Vagina (tissue), 2 donors: ENCODE measurements at places on chromosomes 6 and 20.
A peak's percentile ranks its signal among the peaks of the same experiment; 100 is the strongest.

- DNase-seq, result no peak
Measured at GRCh38 chr6:105545947-105546731, 143.3 kb upstream of the PREP start.

GRCh38 chr6:145138469-145139139, 596.7 kb downstream of the EPM2A start:
- DNase-seq, result no peak

DNA sequence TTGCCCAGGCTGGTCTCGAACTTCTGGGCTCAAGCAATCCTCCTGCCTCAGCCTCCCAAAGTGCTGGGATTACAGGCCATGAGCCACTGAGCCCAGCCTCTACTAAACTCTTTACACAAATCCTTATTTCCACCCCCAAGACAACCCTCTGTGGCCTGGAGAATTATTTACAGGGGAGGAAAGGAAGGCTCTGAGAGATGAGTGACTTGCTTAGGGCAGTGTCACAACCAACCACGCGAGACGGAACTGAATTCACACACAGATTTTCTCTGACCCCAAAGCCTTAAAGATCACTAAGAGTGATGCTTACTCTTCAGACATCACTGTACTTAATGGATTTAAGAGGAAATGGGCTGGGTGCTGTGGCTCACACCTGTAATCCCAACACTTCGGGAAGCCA, 86.2 kb downstream of the RIPOR3 start:
- DNase-seq, result no peak

GRCh38 chr6:135289816-135290215, 108.7 kb downstream of the MYB start:
- no peak for DNase-seq

- peak; percentile 90 for DNase-seq
Measured at GRCh38 chr6:17865798-17866725, 121.4 kb downstream of the KIF13A start.

- no peak for DNase-seq
Measured at GRCh38 chr20:32216179-32217142, 8.8 kb downstream of the POFUT1 start.

GRCh38 chr6:66094615-66095014, 387.6 kb upstream of the EYS start:
- no peak for DNase-seq

GRCh38 chr20:5925551-5925950, 24.8 kb downstream of the TRMT6 start:
- DNase-seq, result no peak

DNA sequence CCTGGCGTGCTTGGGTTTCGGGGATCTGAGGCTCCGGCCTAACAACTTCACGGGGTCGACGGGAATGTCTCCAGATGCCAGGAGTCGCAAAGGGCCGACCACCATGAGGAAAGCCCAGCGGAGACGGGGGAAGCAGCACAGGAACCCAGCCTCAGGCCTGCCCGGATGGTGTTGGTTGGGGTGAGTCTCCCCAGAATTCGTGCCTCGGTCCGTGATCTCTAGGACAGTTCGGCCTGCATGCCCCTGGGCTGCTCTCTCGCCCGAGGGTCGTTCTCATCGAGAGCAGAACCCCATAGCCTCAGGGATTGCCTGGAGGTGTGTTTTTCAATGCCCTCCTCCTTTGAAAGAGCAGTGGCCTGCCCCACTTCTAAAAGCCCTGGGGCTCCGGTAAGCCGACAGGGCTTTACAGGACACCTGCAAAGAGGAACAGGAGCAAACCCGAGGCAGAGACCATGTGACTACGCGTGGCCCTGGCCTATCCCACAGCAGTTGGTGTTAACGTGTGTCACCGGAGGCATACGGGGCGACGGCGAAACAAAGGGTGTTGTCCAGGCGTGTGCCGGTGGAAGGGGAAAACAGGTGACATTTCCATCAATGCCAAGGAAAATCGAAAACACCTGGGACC, 973.1 kb upstream of the DEFB115 start:
- no peak for DNase-seq

- DNase-seq, result no peak
Measured at GRCh38 chr6:148530976-148531375, 188.3 kb downstream of the SASH1 start.

DNA sequence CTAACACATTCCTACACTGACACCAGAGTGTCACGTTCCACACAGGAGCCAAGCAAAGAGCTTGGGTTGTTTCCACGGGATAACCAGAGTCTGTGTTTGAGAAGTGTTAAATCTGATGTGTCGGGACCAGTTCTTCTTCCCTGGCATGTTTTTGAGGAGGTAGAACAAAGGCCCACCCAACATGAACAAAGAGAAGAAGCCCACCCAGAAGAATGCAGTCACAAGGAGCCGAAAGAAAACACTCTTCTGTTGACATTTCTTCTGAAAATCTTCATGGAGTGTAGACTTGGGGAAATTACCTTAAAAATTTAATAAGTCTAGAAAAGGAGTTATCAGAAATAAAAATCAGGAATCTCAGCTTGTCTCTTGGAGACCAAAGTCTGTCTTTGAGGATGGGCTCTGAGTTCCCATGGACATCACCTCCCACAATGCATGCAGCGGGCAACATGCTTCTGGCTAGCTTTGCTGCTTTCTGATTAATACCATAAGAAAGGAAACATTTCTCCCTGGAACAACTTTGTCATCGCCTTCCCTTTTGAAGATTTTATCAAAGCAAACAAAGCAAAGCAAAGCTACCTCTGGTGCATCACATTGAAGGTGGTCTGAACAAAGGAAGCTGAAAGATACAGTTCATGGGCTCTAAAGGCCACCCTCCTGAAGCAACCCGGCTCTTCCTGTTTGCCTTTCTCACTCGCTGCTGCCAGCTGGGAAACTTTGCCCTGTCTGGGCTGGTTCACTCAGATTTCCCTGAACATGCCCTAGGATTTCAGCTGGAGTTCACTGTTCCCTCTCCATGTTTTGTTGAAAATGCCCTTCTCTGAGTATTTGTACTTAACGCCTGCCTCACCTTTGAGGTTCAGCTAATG, 448.1 kb downstream of the KIF16B start:
- DNase-seq, result no peak
